Upper lobe of left lung (tissue), 6 donors: ENCODE measurements at places on chromosomes 12 and 14. TPM values are rescaled to one million over a fixed set of nuclear protein-coding genes. Genes with fewer than 3 reads are reported as not detected.

- H3K27ac ChIP-seq = no peak overlapping the region
- no peaks in the 10 kb centered on the region for H3K27me3 ChIP-seq
- no peaks in the 10 kb centered on the region for H3K4me1 ChIP-seq
- H3K36me3 ChIP-seq = no peaks in the 10 kb centered on the region
- no peak for DNase-seq
These were observed 175.2 kb downstream of the ESRRB start for GRCh38 chr14:76551116-76551515.

DNA sequence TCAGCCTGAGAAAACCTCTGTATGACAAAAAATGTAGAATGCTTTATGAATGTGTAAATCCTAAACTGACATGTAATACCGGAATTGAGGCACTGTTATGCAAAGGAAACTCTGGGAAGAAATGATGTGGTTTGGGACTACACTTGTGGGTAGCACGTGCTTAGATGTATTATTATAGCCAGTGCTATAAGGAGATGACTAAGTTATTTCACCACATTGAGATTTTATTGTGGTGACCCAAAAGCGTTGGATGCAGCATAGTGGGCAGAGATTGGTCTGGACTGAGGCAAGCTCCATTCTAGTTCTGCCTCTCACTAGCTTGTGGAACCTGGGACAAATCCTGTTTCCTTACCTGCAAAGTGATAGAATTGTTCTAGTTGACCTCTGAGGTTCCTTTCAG lies 172.2 kb downstream of the SNAPC1 start:
- no peak overlapping the region for H3K27ac ChIP-seq
- no peaks in the 10 kb centered on the region for H3K36me3 ChIP-seq
- H3K27me3 ChIP-seq = no peaks in the 10 kb centered on the region
- H3K4me1 ChIP-seq = no peaks in the 10 kb centered on the region
- no peak overlapping the region for H3K4me3 ChIP-seq
- no peak for DNase-seq

DNA sequence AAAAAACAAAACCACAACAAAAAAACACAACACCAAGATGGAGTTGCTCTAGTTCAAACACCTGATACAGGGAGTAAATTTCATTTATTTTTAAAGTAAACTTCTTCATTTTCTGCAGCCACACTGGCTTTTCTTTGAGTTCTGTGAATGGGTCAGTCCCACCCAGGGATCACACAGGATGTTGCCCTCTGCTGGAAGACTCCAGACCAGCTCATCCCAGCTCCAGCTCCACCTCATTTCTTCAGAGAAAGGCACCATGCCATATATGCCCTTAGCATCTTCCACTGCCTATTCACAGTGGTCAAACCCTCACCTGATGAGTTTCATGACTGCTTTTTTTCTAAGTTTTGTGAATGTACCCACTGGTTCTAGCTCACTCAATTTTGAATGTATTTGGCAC lies 8.0 kb downstream of the GLIPR1 start:
- H3K4me1 ChIP-seq = no peaks in the 10 kb centered on the region
- no peak for DNase-seq
- no peaks in the 10 kb centered on the region for H3K36me3 ChIP-seq
- H3K27me3 ChIP-seq = no peaks in the 10 kb centered on the region

- no peaks in the 10 kb centered on the region for H3K36me3 ChIP-seq
- DNase-seq = no peak
- H3K27ac ChIP-seq = no peak overlapping the region
- H3K27me3 ChIP-seq = no peaks in the 10 kb centered on the region
- H3K4me3 ChIP-seq = no peak overlapping the region
- no peaks in the 10 kb centered on the region for H3K4me1 ChIP-seq
These were observed 153.1 kb downstream of the TMEM117 start for GRCh38 chr12:43988838-43989560.

- no peaks in the 10 kb centered on the region for H3K27me3 ChIP-seq
- no peak overlapping the region for H3K4me3 ChIP-seq
- no peaks in the 10 kb centered on the region for H3K4me1 ChIP-seq
These were observed 220.6 kb upstream of the OR4E1 start for GRCh38 chr14:21894003-21894897.

GRCh38 chr14:65506801-65507200 lies 94.3 kb downstream of the FUT8 start:
- peak; percentile 22 for DNase-seq
- no peaks in the 10 kb centered on the region for H3K36me3 ChIP-seq
- H3K27ac ChIP-seq = no peak overlapping the region
- no peaks in the 10 kb centered on the region for H3K27me3 ChIP-seq
- H3K4me1 ChIP-seq = no peaks in the 10 kb centered on the region
- no peak overlapping the region for H3K4me3 ChIP-seq

- no peak overlapping the region for H3K27ac ChIP-seq
- no peaks in the 10 kb centered on the region for H3K36me3 ChIP-seq
- H3K27me3 ChIP-seq = no peaks in the 10 kb centered on the region
- DNase-seq = no peak
- no peaks in the 10 kb centered on the region for H3K4me1 ChIP-seq
- H3K4me3 ChIP-seq = no peak overlapping the region
These were observed 302.1 kb downstream of the RPAP3 start for GRCh38 chr12:47403681-47404080.

- no peaks in the 10 kb centered on the region for H3K4me1 ChIP-seq
- H3K36me3 ChIP-seq = no peaks in the 10 kb centered on the region
- H3K27me3 ChIP-seq = no peaks in the 10 kb centered on the region
- H3K27ac ChIP-seq = no peak overlapping the region
- DNase-seq = peak; percentile 12
- no peak overlapping the region for H3K4me3 ChIP-seq
These were observed 362.6 kb downstream of the TMEM121 start for GRCh38 chr14:105888784-105889665.

- H3K4me3 ChIP-seq = no peak overlapping the region
- no peaks in the 10 kb centered on the region for H3K27me3 ChIP-seq
- peaks cover 10% of the 10 kb centered on the region for H3K4me1 ChIP-seq
- no peak overlapping the region for H3K27ac ChIP-seq
- DNase-seq = peak; percentile 57
These were observed 53.7 kb downstream of the APAF1 start for GRCh38 chr12:98698603-98699463.

DNA sequence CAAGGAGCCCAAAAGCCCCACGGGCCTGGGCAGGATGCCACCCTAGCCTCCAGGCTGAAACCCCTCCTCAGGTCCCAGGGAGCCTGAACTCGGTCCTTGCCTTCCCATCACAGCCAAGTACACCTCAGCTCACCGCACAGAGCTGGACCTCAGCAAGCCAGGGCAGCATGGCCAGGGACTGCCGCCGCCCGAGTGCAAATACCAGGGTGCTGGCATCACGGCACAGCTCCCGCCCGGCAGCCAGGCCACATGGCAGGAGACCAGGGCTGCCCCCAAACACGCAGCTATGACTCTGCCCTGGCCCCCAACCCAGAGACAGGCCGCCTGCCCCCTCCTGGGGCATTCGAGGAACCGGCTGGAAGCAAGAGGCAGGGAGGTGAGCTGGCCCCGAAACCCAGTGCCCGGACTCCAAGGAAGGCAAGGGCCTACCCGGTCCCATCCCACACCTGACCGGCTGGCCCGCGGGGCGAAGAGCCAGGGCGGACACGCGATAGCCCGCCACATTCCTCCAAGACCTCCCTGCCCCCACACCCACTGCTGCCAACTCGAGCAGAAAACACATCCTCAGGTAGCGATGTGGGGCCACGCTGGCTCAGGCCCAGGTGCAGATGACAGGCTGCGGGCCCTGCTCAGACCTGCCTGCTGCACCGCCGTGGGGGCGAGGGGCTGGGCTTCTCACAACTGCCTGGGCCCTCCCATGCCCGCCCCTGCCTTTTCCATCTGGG lies 2.7 kb downstream of the JAG2 start:
- peaks cover 45% of the 10 kb centered on the region for H3K4me1 ChIP-seq
- H3K4me3 ChIP-seq = no peak overlapping the region
- no peak overlapping the region for H3K27ac ChIP-seq
- no peaks in the 10 kb centered on the region for H3K27me3 ChIP-seq
- no peak for DNase-seq

DNA sequence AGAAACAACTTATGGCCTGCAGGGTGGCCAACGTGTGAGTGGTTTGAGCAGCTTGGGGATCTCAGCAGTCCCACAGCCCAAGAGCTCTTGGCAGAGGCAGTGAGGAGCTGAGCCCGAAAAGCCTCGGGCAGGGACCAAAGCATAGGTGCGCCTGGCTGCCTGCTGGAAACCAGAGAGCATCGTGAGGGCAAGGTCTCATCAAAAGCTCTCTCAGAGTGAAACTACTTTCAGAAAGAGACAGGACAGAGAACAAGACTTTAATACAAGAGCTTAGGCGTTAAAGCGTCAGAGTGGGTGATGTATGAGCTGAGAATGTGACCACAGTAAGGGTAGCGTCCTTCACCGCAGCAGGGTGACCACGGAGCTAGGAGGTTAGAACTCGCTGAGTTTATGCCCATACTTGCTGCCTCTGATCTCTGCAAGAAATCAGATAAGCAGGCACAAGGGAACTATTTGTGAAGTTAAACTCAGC lies 30.8 kb downstream of the LGMN start:
- H3K27me3 ChIP-seq = no peaks in the 10 kb centered on the region
- H3K36me3 ChIP-seq = peaks cover 12% of the 10 kb centered on the region
- H3K4me1 ChIP-seq = peaks cover 11% of the 10 kb centered on the region
- H3K4me3 ChIP-seq = no peak overlapping the region
- DNase-seq = no peak

- peak overlapping the region; percentile 93 for H3K27ac ChIP-seq
- H3K4me3 ChIP-seq = peak overlapping the region; percentile 16
- H3K27me3 ChIP-seq = no peaks in the 10 kb centered on the region
- peaks cover 96% of the 10 kb centered on the region for H3K4me1 ChIP-seq
- DNase-seq = no peak
These were observed 28.8 kb upstream of the RPLP0 start for GRCh38 chr12:120229487-120230325.

- H3K4me3 ChIP-seq = no peak overlapping the region
- no peaks in the 10 kb centered on the region for H3K36me3 ChIP-seq
- H3K27ac ChIP-seq = no peak overlapping the region
- H3K4me1 ChIP-seq = no peaks in the 10 kb centered on the region
- no peak for DNase-seq
- H3K27me3 ChIP-seq = no peaks in the 10 kb centered on the region
These were observed 48.5 kb downstream of the SUDS3 start for GRCh38 chr12:118424884-118425283.

GRCh38 chr14:101125313-101125712 lies 221.8 kb upstream of the RTL1 start:
- H3K27me3 ChIP-seq = no peaks in the 10 kb centered on the region
- no peaks in the 10 kb centered on the region for H3K4me1 ChIP-seq
- no peak overlapping the region for H3K4me3 ChIP-seq
- no peak for DNase-seq

DNA sequence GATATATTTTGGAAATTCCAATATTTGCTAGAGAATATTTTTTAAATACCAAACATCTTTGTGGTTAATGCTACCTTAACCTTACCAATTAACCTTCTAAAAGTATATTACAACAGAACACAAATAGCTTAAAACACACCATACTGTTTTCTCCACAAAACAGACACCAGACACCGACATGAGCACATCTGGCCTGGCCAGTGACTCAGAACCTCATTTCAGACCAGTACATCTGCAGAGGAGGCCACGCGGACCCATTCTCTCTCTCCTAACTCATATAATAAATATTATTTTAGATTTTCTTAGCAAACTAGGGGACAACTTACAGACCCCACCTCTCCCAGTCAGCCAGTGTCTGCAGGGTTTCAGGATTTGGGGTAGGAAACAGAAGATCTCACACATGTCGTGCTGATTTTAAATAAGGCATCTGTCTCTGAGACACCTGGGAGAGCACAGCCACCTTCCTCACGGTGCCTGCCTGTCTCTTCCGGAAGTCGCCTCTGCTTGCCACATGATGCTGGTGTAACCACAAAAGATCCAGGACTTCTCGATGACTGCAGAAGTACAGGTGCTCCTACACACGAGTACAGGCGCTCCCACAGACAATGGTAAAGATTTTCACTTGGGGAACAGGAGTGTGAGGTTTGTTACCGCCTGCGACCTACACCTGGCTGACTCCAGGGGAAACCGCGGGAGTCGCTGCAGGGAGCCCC lies 9.7 kb upstream of the ANKLE2 start:
- peaks cover 38% of the 10 kb centered on the region for H3K4me1 ChIP-seq
- no peak overlapping the region for H3K27ac ChIP-seq
- H3K36me3 ChIP-seq = peaks cover 49% of the 10 kb centered on the region

DNA sequence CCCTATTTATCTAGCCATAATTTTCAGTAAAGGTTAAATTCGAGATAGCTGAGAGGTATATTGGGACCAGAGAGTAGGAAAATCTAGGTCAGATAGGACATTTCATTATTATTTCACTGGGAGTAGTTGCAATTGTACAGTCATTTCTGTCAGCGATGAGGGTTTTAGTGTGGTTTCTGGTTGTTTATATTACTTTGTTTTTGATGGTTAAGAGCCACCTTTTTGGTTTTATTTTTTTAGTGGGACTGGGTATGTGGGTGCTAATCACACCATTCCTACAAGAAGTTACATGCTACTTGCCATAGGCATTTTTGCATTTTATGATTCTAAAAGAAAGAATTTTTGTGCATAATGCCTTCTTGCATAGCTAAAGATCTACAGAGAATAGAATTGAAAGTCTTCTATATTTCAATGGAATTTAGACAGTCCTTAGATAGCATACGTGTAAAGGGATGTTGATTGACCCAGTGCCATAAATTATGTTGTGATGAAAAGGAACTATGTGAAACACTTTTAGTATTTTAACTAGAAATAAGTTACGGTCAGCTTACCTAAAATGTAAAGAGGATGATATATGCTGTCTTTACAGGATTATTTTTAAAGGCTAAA lies 85.2 kb downstream of the KTN1 start:
- no peaks in the 10 kb centered on the region for H3K27me3 ChIP-seq
- H3K4me3 ChIP-seq = no peak overlapping the region
- H3K4me1 ChIP-seq = no peaks in the 10 kb centered on the region
- DNase-seq = no peak
- H3K36me3 ChIP-seq = peaks cover 69% of the 10 kb centered on the region

DNA sequence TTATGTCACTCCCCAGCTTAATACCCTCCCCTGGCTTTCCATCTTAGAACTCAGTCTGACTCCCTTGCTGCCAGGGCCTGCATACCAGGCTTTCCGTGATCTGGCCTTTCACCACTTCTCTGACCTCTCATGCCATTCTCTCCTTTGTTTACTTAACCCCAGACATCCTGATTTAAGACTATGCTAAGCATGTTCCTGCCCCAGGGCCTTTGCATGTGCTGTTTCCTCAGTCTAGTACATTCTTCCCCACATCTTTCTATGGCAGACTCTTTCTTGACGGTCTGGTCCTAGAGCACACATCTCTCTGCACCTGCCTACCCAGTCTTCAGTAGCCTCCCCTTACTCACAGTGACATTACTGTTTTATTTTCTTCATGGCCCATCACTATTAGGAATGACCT lies 42.2 kb downstream of the PLXNC1 start:
- no peaks in the 10 kb centered on the region for H3K36me3 ChIP-seq
- H3K4me3 ChIP-seq = no peak overlapping the region
- DNase-seq = no peak

- no peaks in the 10 kb centered on the region for H3K27me3 ChIP-seq
- peaks cover 30% of the 10 kb centered on the region for H3K4me1 ChIP-seq
- H3K36me3 ChIP-seq = no peaks in the 10 kb centered on the region
These were observed 2.9 kb downstream of the CHPT1 start for GRCh38 chr12:101700299-101700820.

C12orf50 gene
- 0.11 TPM for total RNA-seq

LGMN gene
- 96.3 TPM for total RNA-seq

AICDA gene
- not detected for total RNA-seq
